Kasumi-1 (cell line): ENCODE measurements at places on chromosomes 1 and 21.

DNA sequence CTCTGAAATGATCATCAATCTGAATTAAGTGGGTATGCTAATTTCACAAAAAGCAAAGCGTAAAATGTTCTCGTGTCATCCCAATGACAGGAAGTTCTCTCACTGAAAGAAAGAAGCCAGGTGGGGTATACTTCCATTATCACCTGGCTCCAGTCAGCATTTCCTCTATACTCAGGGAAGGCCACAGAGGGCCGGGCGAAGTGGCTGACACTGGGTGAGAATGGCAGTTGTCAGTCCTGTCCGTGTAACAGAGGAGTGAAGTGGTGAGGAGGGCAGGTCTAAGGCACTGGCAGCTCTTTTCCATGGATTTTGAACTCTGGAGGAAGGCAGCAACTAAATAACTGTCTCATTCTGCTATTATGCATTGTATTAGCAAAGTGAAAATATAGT, 60.4 kb downstream of the CAPN2 start:
- DNase-seq = no peak

GRCh38 chr1:216332003-216332402, 91.2 kb downstream of the USH2A start:
- no peak for DNase-seq

- DNase-seq = no peak
Measured at GRCh38 chr1:934991-935750, 11.4 kb downstream of the SAMD11 start.

- no peak for DNase-seq
Measured at GRCh38 chr1:79614106-79614505, 607.6 kb upstream of the ADGRL4 start.

DNA sequence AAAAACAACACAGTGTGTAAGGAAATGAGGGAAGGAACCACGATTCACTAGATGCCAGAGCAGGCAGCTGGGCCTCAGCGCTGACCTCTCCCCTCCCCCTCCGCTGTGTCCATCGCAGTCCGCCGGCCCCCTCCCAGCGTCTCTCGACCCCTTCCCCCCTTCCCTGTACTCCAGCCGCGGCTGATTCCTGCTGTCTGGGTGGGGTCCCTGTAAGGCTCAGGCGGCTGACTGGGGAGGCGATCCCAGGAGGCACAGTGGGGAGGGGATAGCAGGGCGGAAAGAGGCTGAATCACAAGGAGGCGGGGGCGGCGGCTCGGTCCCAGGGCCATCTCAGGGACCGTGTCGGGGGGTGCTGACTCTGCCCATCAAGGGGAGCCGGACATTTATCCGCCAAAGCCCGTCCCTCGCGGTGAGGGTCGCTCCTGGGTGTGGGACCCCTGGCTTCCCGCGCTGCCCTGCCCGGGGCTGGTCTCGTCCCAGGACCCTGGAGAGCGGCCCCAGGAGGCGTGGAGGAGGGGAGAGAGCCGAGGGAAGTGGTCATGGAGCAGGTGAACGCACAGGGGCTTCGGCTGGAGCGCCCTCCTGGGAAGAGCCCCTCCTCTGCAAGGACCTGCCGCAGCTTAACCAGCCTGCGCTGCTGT, 241.9 kb downstream of the PTPRU start:
- no peak for DNase-seq

DNA sequence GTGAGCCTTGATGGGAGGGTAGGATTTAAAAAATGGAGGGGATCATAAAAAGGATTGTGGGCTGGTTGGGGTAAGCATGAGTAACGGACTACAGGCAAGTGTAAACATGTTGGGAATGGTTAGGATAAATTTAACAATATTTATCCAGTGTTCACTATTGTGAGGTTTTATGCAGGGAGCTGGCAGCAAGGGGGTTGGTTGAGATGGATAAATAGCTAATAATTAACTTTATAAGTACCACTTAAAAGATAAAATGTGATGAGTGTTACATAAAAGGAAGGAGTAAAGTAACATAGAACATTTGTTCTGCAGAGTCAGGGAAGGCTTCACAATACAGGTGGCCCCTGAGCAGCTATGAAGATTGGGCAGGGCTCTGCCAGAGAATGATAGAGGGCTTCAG, 109.0 kb downstream of the NGF start:
- no peak for DNase-seq

DNA sequence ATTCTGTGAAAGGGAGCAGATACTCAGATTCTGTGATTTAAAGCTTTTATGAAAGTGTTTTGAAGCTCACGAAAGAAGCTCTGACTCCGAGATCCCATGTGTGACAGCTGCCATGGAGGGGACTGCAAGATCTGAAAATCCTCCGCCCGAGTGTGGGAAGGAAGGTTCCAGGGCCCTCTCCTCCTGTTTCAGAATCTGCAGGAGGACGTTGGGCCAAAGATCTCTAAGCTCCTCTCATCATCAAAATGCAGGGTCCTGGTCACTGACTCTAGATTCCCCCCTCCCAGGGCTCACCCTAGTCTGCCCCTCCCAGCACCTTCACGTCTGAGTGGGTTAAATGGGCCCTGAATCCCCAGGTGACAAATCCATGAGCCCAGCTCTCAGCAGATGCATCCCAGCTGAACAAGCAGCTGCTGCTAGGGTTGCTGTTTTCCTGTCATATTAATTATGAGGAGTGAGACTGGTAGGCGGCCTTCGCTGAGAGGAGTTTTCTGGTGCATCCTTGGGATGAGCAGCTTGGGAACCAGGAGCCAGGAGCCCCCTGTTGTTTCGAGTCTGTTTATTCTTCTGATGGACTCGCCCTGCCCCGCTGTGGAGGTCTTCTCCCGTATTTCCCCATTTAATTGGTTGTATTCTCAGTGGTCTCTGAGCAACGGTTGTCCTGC, 402.0 kb downstream of the MATN1 start:
- no peak for DNase-seq

DNA sequence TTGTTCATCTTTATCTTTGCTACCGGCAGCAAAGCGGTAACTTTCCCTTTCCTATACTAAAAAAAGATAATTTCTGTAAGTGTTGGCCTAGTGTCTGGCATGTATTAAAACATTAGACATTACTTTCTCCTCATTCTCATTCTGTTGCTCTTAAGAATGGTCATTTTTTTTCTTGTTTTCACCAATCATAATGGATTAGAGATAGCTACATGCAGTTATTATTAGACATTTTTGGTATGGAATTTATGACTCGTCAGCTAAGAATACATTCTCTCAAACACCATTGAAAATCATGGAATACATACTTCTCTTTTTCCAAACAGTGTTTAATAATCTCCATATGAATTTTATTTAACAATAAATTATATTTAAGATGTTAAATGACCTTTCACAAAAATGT, 1154.6 kb downstream of the BRINP3 start:
- no peak for DNase-seq

DNA sequence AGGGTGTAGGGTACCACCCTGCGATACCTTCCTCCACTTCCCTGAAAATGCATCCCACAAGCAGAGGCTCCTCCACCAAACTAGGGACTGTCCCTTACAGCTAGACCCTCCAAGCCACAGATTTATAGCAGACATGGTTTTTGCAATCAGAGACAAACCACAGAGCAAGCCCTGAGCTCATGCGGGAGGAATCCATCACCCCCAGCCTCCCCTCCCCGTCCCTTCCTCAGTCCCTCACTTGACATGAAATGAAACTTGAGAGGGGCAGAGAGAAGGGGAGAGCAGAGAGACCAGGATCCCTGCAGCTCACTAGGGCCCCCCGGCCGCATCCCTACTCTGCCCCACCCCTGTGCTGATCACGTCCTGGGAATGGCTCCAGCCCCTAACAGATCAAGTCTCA, 94.9 kb downstream of the MRPL37 start:
- DNase-seq = no peak

GRCh38 chr1:111895469-111895868, 94.0 kb downstream of the KCND3 start:
- no peak for DNase-seq

- no peak for DNase-seq
Measured at GRCh38 chr1:224266915-224267856, 62.8 kb downstream of the NVL start.

- peak; percentile 48 for DNase-seq
Measured at GRCh38 chr1:86155051-86155806, 1.3 kb downstream of the COL24A1 start.

- no peak for DNase-seq
Measured at GRCh38 chr1:114956570-114956969, 73.1 kb upstream of the TSHB start.

DNA sequence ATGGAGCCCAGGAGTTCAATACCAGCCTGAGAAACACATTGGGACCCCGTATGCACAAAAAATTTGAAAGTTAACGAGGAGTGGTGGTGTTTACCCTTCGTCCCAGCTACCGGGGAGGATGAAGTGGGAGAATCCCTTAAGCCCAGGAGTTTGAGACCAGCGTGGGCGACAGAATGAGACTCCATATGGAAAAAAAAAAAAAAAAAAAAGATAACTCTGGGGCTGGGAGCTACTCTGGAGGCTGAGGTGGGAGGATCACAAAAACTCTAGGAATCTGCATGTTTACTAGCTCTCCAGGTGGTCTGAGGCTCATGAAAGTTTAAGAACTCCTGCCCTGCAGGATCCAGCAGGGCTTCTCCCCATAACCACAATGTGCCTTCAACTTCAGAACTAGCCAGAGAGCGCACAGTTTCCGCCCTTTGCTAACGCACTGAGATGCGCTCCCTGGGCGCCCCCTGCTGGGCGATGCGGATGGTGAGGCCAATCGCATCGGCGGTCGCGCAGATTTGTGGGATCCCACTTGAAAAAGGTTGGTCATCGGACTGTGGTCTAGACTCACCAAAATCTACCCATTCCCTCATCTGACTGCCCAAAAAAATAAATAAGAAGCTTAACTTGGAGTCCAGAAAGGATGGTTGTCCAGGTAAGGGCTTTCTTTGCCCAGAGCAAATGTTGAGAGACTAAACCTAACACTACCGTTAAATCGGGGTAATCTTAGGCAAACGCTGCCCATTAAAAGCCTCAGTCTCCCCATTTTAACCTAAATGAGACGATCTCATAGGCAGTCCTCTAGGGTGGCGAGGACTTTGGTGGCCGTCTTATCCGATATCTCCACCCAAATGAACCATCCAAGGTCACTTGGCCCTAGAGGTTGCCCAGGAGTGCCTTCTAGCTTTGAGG, 8.8 kb downstream of the ZNF683 start:
- DNase-seq = peak; percentile 89

DNA sequence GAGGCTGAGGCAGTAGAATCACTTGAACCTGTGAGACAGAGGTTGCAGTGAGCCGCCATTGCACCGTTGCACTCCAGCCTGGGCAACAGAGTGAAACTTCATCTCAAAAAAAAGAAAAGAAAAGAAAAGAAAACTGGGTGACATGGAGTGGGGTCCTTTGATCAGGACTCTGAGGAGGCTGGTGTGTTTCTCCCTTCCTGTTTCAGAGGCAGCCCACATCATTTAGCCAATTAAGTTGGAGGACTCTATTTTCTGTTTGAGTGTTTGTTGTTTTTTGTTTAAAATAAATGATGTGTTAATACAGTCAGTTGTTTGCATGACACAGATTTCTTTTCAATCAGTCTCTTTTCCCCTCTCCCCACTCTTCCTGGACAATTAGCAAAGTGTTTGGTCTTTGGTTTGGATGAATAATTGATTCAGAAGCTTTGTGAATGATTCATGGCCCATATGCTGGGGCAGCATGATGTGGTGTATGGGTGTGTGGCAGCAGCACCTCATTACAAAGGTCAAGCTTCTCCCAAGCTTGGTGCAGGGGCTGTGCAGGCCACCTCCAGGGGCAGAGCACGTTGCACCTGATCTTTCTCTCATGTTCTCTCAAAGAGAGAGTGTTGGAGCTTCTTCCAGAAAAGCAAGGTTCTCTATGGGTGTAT, 48.8 kb downstream of the CACNA1E start:
- DNase-seq = no peak

GRCh38 chr21:25199944-25200343, 407.3 kb downstream of the MRPL39 start:
- no peak for DNase-seq

DNA sequence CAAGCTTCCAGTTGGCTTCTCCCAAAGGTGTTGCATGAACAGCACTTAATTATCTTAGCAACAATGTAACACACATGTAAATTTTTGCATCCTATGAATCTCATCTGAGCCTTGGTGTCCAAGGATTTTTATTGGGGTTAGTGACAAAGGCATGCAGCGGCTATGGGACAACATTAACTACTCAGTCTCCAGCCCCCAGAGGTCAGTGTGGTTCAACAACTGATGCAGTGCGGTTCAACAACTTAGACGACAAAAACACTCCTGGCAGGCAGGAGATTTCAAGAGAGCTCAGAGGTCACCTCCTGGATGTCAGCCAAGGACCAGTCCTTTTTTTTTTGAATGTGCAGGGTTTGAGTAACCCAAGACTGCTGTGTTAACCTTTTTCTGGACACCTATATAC, 77.5 kb upstream of the HMCN1 start:
- DNase-seq = no peak

- no peak for DNase-seq
Measured at GRCh38 chr1:62924983-62925790, 141.3 kb downstream of the ATG4C start.

GRCh38 chr1:71640998-71641397, 560.2 kb upstream of the ZRANB2 start:
- DNase-seq = no peak

GRCh38 chr21:46190491-46191131, 6.4 kb upstream of the SPATC1L start:
- no peak for DNase-seq

- DNase-seq = no peak
Measured at GRCh38 chr1:166855558-166855957, 16.3 kb downstream of the POGK start.

- DNase-seq = no peak
Measured at GRCh38 chr1:62981434-62981833, 197.5 kb downstream of the ATG4C start.

DNA sequence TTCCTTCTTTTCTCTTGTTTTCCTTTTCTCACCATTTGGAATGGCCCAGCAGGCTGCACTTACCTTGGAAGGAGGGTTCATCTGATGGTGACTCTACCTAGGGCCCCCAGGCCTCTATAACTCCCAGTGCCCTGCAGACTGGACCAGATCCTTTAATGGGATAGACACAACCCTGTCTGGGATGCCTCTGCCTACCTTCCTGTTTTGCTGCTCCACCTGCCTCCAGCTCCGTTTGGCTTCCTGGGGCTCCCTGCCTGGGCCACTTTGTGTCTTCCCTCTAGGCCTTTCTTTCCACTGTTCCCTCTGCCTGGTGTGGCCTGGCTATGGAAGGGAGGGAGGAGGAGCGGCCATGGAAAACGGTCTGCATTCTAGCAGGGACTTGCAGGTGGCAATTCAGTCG, 7.5 kb downstream of the PCSK9 start:
- DNase-seq = no peak

DNA sequence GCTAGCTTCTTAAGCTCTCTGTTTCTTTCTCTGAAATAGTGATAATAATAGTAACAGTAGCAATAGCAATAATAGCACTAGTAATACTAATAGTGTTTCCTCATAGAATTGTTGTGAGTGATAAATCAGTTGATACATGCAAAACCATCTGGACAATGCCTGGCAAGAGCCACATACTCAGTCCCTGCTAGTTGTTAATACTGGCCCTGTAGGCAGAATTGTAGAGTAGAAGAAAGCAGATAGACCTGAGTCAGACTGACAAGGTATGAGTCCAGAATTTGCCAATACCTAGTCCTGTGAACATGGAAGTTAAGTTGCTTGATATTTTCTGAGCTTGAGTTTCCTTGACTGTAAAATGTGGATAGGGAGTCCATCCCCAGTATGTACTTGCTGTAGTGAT, 171.9 kb downstream of the C1orf21 start:
- no peak for DNase-seq
